ENCODE measurements at places on chromosomes 2 and 18.

GRCh38 chr18:24494586-24494985, 34.1 kb downstream of the HRH4 start:
- no peak for DNase-seq

DNA sequence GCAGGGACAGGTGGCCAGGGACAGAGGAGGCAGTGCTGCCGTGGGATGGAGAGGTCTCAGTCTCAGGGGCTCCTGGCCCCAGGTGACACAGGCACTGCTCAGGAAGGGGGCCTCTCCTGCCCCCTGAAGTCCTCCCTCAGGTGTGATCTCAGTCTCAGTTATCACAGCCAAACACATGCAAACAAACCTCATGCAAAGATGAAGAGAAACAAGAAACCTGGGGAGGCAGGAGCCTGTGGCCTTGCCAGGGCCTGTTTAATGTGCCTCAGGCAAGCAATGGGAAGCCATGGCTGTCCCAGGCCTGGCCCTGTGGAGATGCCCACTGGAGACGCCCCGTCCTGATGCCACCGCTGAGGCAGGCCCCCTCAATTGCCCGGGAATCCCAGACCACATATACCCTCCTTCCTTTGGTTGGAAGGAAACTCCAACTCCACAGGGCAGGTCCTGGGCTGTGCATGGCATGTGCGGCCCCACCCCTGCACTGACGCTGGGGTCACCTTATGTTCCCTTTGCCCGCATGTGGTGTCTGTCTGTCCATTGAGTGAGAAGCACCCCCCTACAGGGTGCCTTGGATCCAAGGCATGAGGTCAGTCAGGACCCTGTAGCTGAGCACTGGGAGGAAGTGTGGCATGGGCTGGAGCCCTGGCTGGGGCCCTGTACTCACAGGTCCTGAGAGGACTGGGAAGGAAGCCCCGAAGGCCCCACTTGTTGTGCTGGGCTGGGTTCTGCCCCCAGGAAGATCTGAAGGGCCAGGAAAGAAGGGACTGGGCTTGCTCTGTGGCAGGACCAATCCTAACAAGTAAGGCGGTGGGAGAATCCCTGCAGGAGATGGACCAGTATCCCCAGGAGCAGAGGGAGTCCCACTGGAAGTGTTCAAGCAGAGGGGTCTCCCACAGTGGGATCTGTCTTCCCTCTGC, 68.8 kb upstream of the RAB6C start:
- DNase-seq = no peak

DNA sequence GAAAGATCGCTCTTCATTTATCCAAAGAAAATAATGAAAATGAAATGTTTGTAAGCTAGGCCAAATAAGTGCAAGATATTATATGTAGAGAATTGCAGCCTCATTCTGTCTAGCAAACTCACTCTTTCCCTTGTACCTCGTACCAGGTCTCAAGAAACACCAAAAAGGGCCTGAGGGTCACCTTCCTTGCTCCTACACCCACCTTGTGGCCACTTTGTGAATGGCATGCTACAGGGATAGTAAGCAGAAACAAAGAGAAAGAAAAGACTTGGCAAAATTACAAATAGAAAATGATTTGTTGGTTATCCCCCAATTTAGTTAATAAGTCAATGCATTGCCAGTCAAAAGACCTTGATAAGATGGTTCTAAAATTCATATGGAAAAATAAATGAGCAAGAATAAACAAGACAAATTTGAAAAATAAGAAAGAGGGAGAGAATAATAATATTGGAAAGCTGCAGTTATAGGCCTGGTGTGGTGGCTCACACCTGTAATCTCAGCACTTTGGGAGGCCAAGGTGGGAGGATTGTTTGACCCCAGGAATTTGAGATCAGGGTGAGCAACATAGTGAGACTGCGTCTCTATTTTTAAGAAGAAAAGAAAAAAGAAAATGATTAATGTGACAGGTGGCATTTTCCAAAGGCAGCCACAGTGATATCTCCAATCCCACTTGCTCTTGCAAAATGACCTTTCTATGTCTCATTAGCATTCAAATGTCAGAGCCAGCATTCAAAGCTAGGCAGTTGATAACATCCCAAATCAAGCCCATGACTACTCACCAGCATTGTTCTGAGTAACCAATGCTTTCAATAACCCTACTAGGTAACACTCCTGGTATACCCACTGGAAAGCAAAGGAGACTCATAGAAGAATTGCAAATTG, 38.8 kb upstream of the BMP10 start:
- DNase-seq = peak; percentile 40

GRCh38 chr2:54122171-54122935, 6.9 kb downstream of the ACYP2 start:
- no peak for DNase-seq

DNA sequence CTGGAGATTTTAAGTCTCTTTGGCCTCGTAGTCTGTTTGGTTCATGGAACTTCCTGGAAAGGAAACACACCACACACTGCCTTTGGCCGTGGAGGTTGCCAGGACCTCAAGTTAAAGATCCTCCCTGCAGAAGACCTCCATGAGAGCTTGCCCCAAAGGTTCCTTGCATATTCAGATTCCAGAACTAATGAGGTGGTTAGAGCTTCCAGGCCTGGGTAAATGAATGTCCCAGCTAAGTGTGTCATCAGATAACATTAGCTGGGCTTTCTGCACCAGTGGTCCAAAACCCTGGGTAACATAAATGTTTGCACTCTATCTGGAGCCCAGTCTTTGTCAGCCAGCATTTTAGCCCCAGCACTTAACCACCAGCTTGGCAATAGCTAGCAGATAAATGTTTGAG, 122.1 kb upstream of the EML6 start:
- no peak for DNase-seq

DNA sequence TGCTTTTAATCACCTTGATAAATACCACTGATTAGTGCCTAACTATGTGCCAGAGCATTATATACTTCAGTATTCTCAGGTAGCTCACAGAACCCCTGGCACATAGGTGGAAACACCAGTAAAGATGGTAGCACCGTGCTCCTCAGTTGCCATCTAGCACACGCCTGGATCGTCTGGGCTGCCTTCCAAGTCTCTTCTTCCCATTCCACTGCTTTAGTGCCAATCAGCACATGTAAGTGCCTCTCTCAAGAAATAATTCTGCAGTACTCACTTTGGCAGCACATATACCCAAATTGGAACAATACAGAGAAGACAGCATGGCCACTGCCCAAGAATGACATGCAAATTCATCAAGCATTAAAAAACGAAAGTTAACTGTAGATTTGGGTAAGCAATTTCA, 13.0 kb downstream of the POLR2D start:
- DNase-seq = no peak

- DNase-seq = no peak
These were observed 12.7 kb upstream of the NFU1 start for GRCh38 chr2:69449906-69450305.

GRCh38 chr18:70415823-70416488, 127.1 kb downstream of the SOCS6 start:
- DNase-seq = no peak

- no peak for DNase-seq
These were observed 505.6 kb upstream of the SLC8A1 start for GRCh38 chr2:40957508-40957907.

- DNase-seq = peak; percentile 23
These were observed 37.6 kb downstream of the RMC1 start for GRCh38 chr18:23540867-23541266.

- no peak for DNase-seq
These were observed 105.2 kb upstream of the ZNF521 start for GRCh38 chr18:25457126-25457525.

- DNase-seq = no peak
These were observed 217.6 kb upstream of the FIGN start for GRCh38 chr2:163953390-163953907.

DNA sequence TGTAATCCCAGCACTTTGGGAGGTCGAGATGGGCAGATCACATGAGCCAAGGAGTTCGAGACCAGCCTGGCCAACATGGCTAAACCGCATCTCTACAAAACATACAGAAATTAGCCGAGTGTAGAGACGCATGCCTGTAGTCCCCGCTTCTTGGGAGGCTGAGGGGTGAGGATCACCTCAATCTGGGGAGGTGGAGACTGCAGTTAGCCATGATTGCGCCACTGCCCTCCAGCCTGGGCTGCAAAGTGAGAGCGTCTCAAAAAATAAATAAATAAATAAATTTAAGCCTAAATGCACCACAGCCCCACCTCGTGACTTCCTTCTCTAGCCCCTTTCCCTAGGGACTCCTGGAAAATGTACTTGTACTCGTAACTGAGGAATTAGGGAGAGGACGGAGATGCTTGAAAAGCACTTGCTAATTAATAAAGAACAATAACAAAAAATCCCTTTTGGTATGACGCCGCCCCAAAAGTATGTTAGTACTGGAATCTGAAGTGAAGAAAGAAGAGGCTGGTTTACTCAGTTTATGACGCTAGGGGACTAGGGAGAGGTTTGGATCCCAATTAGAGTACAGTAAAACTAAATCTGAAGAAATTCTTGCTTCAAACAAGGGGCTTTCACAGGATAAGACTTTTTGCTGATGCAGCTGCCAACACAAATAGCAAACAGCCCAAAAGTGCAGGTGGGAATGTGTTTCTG, 887 bp upstream of the ZNF396 start:
- no peak for DNase-seq

DNA sequence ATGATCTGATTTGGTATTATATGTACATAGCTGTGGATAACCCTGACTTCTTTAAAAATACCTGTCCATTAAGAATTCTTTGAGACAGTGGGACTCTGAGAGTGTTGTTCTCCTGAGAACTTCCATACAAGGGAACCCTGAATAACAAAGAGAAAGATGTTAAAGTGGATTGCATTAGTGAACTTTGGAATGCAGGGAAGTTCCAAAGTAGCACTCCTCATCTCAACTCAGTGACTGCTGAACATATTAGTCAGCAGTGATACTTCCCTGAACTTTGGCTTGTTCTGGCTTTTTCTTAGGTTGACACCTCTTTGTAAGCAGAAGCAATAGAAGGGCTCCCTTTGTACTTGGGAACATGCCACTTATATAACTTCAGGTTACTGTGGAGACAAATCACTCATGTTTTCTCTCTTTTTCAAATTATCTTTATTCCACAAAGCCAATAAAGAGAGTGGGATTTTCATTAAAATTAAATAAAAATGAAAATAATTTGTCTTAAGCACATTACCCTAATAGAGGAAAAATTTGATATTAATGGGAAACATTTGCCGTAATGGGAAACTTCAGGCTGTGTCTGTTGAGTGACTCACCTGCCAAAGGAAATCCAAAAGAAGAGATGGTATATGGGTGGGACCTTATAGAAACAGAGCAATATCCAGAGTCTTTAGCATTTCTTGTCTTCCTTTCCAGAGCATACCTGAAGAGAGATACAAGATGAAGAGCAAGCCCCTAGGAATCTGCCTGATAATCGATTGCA, 33.3 kb downstream of the CFLAR start:
- DNase-seq = no peak

DNA sequence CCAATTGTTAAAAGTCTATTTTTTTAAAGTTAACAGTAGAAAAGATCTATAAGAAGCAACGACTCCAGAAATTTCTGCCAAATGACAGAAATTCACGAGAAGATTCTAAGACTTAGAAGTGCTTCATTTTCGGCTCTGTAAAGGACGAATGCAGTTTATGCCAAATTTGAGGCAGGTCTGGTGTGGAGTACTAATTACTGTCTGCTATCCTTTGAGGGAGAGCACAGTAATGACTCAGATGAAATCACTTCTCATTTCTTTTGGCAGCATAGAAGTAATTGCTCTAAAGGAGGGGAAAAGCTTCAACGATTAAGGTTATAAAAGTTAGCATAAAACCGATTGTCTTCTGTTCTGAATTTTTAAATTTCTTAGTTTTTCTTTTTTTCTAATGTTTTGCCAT, 11.4 kb downstream of the G6PC2 start:
- no peak for DNase-seq

GRCh38 chr2:50929661-50930060, 102.3 kb downstream of the NRXN1 start:
- DNase-seq = no peak

GRCh38 chr2:227130636-227131035, 33.4 kb downstream of the COL4A4 start:
- no peak for DNase-seq

DNA sequence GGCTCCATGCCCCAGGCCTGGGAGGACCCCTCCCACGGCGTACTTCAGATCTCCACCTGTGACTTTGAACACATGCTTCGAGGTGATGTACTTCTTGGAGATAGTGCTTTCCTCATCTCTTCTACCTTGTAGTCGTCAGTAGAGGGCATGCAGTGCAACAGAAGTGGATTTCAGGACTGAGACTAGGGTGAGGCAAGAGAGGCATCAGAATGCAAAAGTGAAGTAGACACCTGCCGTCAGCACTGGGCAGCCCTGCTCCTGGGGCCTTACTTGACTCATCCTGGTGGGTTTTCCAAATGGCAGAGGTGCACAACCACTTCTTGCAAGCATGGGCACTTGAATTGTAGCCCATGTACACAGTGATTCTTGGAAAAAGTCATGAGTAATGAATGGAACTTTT, 258.8 kb downstream of the NEDD4L start:
- no peak for DNase-seq

DNA sequence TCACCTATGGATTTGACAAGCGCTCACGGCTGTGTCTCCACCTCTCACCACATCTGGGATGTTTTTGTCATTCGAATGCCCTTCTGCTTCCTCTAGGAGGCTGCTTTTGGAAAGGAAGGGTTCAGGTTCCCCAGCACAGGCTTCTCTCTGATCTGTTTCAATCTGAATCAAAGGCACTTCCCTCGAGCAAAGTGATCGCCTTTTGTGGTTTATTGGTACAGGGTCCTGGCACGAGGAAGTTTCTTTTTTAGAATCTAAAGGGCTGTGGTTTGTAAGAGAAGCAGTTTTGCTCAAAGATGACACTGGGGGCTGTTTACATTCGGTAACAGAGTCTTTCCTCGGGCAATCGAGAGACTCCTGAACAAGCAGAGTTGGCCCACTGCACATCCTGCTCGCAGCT, 145.0 kb downstream of the DAW1 start:
- DNase-seq = no peak

DNA sequence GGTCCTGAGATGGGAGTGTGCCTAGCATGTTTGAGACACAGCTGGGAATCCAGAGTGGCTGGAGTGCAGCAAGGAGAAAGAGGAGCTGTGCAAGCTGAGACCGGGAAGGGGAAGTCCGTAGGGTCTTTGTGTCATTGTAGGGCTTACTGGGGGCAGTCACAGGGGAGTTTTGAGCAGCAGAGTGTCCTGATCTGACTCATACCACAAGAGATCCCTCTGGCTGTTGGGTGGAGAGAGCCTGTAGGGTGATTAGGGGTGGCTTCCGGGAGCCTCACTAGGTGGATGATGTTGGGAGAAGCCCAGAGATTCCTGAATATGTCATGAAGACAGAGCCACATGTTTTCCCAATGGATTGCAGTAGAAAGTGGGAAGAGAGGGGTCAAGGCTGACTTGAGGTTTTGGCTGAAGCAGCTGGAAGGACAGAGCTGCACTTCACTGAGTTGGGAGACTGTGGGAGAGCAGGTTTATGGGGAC, 30.9 kb downstream of the FHOD3 start:
- DNase-seq = no peak

DNA sequence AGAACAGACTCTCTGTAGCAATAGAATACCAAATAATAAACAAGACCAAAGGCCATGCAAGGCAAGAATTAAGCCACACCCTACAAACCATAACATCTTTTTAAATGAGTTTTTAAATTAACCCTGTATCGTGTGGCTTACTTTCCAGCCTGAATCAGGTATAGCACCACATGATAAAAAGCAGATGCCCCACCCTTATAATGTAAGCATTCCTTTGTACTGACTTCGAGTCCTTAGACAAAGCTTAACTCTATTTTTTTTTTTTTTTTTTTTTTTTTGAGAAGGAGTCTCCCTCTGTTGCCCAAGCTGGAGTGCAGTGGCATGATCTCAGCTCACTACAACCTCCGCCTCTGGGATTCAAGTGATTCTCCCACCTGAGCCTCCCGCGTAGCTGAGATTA, 1.7 kb upstream of the C2orf42 start:
- no peak for DNase-seq

- DNase-seq = no peak
These were observed 72.6 kb downstream of the EMX1 start for GRCh38 chr2:72989770-72990556.
